Ascending aorta (tissue), 2 donors: ENCODE measurements at places on chromosomes 3 and 15.

- DNase-seq = no peak
These were observed 23.6 kb upstream of the DUT start for GRCh38 chr15:48307586-48307985.

GRCh38 chr15:91603384-91604080 lies 250.0 kb upstream of the SLCO3A1 start:
- DNase-seq = no peak

DNA sequence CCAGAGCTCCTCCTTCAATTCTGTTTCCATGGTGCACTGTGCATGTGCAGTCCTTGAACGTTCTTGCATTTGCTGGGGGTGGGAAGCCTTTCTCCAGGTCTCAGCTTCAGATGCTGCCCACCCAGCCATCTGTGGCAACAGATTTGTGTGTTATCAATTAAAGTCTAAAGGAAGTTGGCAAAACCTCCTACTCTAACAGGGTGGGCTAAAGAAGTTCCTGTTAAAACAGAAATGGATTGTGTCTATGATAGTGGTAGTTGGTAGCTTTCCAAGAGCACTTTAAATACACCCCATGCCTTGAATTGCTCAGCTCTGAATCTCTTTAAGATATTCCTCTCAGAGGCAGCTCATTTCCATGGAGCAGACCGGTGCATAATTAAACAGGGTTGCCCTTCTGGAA lies 488.0 kb upstream of the SUCLG2 start:
- DNase-seq = no peak

GRCh38 chr3:54215521-54215920 lies 93.2 kb downstream of the CACNA2D3 start:
- no peak for DNase-seq

- DNase-seq = no peak
These were observed 234.5 kb upstream of the GAP43 start for GRCh38 chr3:115388811-115389210.

DNA sequence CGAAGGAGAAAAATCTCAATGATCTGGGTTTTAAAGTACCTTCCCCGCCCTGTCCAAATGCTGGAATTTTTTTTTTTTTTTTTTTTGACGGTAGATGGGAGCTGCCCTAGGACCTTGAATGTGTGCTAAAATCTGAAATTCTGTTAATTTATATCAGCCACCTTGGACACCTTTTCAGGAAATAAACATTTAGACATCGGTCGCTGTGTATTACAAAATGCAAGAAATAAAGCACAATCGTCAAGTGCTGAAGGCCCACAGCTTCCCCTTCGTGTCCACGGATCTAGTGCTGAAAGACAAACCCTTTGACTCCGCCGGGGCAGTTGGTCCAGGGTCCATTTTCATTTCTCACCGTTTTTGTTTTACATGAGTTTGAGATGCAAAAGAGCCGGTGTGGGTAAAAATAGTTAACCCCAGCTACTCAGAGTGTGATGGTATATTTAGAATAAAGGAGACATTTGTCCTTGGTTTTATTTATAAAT lies 90.2 kb upstream of the CHD2 start:
- no peak for DNase-seq

DNA sequence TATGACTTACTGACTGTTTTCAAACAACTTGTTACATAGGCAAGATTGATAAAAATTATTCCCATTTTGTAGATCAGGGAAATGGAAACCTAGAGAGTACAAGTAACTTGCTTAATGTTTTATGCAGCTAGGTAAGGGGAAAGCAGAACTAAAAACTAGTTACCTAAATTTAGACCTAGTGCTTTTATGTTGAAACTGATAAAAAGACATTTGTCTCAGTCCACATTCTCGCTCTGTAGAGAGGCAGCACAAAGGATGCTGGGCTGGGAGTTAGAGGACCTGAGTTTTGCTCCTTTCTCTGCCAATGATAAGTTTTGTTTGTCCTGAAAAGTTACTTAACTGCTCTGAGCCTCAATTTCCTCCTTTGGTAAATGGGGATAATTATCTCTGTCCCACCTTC lies 17.4 kb downstream of the TIMP4 start:
- no peak for DNase-seq

DNA sequence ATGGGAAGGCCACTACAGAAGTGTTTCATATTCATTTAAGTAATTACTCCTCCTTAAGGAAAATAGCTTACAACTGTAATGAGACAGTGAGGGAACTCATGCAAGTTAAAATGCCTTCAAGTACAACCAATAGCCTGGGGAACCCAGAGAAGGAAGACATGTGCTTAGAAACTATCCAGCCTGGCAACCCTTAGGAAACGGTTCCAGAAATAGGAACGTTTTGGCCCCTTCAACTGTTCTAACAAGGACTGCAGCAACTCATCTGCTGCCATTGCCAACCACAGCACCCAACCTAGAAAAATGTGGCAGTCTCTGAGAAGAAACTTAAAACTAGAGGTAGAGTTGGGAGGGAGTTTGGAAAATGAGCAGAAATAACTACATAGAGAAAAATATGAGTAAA lies 147.5 kb upstream of the STRIT1 start:
- no peak for DNase-seq

DNA sequence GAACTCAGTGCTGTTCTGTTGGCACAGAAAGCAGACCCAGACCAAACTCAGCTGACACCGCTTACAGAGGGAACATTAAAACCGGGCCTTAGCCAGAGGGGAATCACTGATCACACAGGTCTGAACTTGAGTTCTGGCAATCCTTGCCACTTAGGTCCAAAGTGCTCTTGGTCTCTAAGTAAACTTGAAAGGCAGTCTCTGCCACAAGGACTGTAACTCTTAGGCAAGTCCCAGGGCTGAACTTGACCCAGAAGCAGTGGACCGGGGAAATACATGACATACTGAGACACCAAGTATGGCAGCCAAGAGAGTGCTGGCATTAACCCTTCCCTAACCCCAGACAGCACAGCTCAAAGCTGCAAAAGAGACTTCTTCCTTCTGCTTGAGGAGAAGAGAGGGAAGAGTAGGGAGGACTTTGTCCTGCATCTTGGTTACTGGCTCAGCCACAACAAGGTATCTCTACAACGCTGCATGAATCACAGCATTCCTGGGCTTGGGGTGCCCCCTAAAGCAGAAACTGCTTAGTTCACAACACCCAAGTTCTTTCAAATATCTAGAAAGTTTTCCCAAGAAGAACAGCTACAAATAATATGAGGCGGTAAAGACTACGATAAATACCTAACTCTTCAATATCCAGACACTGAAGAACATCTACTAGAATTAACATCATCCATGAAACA lies 32.5 kb downstream of the NAALADL2 start:
- DNase-seq = no peak

GRCh38 chr15:44535523-44536301 lies 1.2 kb upstream of the EIF3J start:
- DNase-seq = no peak

- no peak for DNase-seq
These were observed 843.2 kb downstream of the CADM2 start for GRCh38 chr3:85801955-85802354.

DNA sequence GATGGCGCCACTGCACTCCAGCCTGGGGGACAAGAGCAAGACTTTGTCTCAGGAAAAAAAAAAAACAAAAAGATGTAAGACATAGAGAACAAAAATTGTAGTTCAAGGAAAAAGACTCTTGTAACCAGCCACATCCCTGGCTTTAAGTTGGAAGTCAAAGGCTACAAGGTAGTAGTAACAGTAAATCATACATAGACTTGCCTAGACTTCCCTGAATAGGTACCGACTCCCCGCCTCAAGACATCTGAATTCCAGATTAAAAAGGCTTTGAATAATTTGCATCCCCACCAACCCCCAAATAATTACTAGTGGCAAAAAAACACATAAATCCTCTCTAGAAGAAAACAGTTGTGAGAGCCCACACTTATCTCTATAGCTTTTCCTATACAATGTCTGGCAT lies 55.6 kb downstream of the INO80 start:
- no peak for DNase-seq

DNA sequence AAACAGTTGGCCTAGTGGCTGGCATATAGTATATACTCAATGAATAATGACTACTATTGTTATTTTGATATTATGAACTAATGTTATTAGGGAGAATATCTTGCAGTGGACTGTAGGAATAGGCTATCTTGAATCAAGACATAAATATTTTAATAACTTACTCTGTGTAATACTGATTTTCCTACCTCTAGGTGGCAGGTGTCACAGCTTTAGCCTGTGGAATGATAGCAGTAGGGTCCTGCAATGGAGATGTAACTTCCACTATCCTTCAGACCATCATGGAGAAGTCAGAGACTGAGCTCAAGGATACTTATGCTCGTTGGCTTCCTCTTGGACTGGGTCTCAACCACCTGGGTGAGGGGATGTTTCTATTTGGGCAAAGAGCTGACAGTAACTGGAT lies 6.5 kb downstream of the PSMD2 start:
- DNase-seq = no peak

- DNase-seq = no peak
These were observed 114.6 kb upstream of the C15orf61 start for GRCh38 chr15:67406257-67406861.

GRCh38 chr3:151918253-151919029 lies 45.0 kb downstream of the SUCNR1 start:
- no peak for DNase-seq

DNA sequence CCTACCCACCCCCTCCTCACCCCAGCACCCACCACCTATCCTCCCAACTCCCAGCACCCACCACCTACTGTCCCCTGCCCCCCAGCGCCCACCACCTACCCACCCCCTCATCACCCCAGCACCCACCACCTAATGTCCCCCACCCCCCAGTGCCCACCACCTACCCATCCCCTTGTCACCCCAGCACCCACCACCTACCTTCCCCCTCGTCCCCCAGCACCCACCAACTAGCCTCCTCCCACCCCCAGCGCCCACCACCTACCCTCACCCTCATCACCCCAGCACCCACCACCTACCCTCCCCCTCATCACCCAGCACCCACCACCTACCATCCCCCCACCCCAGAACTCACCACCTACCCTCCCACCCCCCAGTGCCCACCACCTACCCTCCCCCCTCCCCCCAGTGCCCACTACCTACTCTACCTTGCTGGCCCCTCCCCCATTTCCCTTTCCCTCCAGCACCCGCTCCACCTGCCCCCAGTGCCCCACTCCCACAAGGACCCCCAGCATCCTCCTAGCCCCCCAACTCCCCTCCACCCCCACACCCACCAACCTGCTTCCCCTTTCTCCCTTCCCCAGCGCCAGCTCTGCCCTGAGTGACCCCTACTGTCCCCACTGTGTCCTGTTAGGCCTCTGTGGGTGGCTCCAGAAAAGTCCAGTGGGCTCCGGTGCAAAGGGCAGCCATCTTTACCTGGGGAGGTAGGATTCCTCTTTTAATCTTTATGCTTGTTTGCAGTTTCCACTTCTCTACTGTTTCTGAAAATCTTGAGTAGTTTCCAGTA lies 1.2 kb downstream of the UROC1 start:
- no peak for DNase-seq

GRCh38 chr3:115139072-115139471 lies 8.0 kb downstream of the ZBTB20 start:
- no peak for DNase-seq

DNA sequence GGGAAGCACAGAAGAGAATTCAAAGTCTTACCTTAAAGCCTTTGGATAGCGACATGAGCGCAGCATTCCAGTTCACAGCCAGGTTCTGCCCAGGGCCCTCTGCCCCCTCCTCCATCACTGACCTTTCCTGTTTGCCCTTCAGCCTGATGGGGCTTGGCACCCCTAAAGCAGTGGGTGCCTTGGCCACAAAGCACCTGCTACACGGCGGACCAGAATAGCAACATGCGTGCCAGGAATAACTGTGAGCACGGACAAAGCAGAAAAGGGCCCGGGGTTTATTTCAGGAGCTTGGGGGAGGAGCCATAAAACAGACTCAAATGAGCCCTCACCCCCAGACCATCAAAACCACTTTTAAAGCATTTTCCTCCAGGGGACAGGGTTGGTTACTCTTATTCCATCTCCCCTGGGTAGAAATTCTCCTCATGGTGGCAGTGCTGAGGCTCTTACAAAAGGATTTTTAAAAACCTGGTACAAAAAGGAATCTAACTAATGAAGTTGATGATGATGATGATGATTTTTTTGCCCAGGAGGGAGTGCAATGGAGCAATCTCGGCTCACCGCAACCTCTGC lies 135.4 kb downstream of the KLF13 start:
- DNase-seq = no peak

DNA sequence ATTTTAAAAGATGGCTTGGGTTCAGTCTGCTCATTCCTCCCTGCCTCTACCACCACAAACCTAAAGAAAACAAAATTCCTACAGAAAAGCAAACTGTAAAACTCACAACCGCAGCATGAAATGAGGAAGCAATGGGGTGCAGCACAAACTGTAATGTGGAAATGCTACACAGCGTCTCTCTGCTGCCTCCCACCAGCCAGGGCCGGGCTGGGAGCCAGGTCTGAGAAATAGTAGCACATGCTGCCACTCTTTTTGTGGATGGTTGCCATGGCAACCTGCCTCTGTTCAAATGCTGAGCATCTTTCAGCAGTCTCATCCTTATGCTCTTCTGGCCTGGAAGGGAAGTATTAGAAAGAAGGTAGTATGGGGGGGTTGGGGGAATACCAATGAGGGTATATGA lies 55.4 kb downstream of the EOMES start:
- peak; percentile 85 for DNase-seq

- DNase-seq = no peak
These were observed 1.8 kb downstream of the ITIH3 start for GRCh38 chr3:52796411-52796810.

GRCh38 chr3:82044930-82045705 lies 283.7 kb upstream of the GBE1 start:
- no peak for DNase-seq

GRCh38 chr15:79601405-79602086 lies 169.4 kb downstream of the MINAR1 start:
- DNase-seq = no peak

- no peak for DNase-seq
These were observed 100.8 kb upstream of the TNFAIP8L3 start for GRCh38 chr15:51195459-51195858.
